ENCODE measurements at places on chromosomes 11 and 22.

- DNase-seq: no peak
Measured at GRCh38 chr11:95563173-95563572, 226.4 kb downstream of the FAM76B start.

DNA sequence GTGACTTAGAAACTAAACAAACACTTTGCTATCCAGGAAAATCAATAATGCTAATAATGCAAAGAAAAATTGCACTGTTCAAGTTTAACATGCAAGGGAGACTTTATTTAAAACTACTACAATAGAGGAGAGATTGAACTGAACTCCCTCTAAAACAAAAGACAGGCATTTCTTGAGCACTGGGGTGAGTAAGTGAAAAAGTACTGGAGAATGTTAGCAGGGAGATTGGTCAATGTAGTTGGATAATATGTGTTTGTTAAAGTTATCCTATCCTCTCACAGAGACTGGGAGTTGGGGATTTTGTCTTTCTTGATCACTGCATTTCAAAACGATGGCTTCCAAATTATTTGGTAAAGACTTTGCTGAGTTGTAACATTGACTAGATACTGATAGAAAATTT lies 77.6 kb downstream of the LUZP2 start:
- no peak for DNase-seq

GRCh38 chr11:44494785-44495184 lies 70.7 kb upstream of the CD82 start:
- DNase-seq: no peak

- DNase-seq: no peak
Measured at GRCh38 chr22:31091106-31091975, 10.2 kb downstream of the SMTN start.

- no peak for DNase-seq
Measured at GRCh38 chr11:113736323-113736722, 30.2 kb upstream of the TMPRSS5 start.

- DNase-seq: no peak
Measured at GRCh38 chr11:122893131-122893530, 10.6 kb downstream of the JHY start.

GRCh38 chr11:116459185-116460045 lies 313.4 kb downstream of the BUD13 start:
- no peak for DNase-seq

DNA sequence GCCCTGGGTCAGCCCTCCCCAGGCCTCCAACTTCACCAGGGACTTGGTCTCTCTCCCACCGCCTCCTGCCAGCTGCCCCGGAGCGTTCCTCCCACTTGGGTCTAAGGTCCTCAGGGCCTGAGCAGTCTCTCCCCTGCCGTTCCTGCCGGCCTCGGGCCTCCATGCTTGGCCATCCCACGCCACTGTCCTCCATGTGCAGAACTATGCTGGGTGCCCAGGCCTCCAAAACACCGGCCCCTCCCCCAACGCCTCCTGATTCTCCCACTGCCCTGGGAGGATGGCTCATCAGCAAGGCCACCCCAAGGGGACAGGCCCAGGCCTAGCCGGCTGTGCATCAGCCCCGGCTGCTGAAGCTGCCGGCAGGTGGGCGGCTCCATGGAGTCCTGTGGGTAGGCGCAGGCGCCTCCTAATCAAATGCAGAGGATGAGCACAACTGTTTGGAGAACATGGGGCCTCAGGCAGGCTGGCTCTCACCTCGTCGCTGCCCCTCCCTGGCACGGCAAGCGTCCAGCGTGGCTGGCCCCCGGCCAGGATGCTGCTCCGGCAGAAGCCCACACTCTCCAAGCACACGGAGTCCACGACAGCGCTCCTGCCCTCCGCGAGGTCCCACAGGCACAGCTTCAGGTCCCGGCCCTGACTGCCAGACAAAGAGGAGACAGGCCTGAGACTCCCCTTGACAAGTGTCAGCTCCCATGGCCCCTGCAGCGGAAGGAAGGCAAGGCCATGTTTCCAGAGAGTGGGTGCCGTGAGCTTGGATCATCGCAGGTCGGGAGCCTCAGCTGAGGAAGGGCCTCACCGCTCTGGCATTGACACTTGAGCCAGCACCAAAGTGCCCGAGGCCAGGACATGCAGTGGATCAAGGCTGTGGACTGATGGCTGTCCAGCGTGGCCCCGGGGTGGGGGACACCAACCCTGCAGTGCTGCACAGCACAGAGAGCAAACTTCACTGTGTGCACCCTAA lies 42.6 kb downstream of the GNB1L start:
- no peak for DNase-seq

- no peak for DNase-seq
Measured at GRCh38 chr11:115430345-115430744, 73.9 kb downstream of the CADM1 start.

DNA sequence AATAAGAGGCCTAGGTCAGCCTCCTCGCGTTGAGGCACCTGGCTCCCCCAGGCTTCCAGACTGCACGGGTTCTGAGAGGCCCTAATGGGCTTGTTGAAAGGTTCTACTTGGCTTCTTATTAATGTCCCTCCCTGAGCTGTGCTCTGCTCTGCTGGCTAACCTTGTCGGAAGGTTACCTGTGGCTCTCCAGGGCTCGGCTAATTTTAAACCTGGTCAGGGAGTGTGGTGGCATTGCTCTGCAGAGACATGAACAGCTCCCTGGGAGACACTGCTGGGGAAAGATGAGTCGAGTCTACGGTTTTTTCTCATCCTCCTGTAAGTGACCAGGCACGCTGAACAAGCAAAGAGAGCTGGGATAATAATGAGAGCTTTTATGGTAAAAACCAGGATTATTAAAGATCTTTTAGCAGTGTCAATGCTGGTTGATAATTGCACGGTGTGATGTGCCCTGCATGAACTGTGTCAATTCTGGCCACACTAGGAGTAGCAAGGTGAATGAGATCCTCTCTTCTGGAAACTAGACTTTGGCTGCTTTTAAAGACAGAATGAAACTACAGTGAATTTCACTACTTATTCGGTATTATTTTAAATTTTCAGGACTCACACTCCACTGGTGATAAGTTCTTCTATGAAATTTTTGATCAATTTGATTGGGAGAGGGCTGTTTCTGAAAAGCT lies 70.7 kb downstream of the TEAD1 start:
- DNase-seq: no peak

- DNase-seq: no peak
Measured at GRCh38 chr22:36933629-36934417, 20.4 kb downstream of the CSF2RB start.

- DNase-seq: no peak
Measured at GRCh38 chr22:48702573-48703264, 1125.0 kb downstream of the BRD1 start.

DNA sequence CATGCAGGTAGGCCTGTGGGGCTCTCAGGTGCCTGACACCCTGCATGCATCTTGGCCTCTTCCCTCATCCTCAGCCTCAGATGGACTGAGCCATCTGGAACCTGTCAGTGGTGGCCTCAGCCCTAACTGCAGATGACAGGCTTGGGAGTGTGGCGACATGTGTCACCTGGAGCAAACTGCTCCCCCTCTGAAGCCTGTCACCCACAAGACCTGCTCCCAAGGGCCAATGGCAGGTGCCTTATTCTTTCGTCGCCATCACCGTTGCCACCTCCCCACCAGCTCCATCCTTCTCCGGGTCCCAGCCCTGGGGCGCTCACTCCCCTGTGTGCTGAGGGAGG lies 3.6 kb upstream of the SEPTIN5 start:
- DNase-seq: no peak

DNA sequence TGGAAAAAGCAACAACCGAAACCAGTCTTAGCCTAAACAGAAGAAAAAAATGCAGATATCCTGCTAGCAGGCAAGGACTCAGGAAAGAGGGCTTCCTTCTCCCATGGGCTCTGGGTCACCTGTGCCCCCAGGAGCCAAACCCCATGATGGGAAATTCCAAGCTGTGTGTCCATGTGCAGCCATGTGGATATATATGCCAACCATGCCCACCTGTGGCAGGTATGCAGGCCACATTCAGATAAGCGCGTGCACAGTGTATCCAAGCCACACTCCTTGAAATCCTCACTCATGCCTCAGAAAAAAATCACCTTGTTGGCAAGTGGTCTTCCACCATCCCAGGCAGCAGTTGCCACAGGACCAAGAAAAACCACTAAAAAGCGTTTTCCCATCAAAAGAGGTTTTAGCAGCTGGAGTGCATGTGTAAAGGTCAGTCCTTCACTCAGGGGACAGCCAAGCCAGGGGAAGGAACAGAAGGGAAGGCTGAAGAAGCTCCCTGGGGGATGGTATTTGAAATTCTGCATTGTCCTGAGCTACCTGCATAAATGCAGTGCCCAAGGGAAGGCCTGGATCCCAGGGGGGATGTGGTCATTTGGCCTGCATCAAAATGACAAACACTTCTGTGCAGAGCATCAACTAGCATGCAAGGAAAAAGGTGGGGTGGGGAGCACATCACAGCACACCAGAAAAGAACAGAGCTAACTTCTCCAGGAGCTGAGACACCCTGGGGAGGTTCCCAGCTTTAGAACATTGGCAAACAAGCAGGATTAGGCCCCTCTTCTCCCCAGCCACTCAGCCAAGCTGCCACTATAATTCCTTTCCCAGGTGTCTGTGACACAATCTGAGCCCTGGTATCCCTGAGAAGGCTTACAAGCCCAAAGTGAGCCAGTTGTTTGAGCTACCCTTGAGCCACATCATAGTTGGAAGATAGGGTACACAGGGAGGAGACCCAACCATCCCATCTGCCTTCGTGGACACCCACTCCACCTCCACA lies 76.2 kb downstream of the GALNT18 start:
- no peak for DNase-seq

DNA sequence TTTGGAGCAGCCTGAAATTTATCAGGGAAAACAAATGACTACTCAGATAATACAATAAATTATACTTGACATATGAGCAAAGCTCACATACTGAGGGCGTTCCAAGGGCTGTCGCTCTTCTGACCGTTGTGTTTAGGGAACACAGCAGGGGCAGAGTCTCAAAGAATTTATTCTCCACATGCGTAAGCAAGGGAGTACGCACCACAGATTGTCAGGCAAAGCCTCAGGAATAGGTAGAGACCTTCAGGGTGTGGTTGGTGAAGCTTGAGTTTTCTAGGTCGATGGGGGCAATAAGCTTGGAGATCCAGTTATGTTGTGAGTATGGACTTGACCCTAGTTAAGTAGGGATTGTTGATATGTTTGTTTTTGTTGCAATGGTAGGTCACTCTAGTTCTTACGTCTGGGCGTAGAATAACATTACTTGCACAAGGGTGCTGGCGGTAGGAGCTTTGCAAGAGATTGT lies 830 bp downstream of the ACAT1 start:
- DNase-seq: no peak

DNA sequence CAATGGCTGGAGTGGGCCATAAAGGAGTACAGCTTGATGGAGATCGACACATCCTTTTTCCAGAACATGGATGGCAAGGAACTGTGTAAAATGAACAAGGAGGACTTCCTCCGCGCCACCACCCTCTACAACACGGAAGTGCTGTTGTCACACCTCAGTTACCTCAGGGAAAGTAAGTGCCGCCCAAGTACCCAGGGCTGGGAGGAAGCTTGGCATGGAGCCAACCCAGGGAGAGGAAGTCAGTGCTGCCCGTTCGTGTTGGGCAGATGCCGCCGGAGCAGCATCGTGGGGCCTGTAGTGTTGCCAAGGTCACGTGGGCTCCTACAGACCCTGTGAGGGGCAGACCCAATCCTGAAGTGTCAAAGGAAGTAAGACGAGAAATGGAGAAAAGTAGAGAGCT lies 78.9 kb downstream of the FLI1 start:
- peak; percentile 32 for DNase-seq

GRCh38 chr11:64118876-64119665 lies 46.8 kb downstream of the MACROD1 start:
- no peak for DNase-seq

- DNase-seq: peak; percentile 64
Measured at GRCh38 chr11:128342511-128343134, 244.7 kb downstream of the ETS1 start.

DNA sequence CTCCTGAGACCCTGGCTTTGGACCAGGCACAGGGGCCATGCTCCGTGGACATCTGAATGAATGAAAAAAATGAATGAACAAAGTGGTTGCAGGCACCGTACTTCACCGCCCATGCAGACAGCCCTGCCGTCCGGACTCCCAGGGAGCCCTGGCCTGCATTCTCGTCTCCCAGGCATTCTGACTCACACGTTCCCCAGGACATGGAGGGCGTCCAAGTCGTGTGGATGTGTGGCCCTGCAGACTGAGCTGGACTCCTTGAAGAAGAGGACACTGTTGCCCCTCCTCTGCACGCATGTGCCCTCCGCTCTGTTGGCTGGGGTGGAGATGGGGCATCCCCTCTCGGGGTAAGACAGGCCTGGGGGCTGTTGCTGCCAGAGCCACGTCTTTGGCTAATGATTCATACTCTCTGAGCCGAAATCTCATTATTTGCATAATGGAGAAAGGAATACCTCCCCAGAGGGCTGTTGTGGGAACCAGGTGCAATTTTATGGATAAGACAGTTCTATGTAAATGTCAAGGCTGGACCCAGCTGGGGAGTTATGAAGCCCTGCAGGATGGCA lies 49.7 kb downstream of the RTL6 start:
- DNase-seq: no peak

DNA sequence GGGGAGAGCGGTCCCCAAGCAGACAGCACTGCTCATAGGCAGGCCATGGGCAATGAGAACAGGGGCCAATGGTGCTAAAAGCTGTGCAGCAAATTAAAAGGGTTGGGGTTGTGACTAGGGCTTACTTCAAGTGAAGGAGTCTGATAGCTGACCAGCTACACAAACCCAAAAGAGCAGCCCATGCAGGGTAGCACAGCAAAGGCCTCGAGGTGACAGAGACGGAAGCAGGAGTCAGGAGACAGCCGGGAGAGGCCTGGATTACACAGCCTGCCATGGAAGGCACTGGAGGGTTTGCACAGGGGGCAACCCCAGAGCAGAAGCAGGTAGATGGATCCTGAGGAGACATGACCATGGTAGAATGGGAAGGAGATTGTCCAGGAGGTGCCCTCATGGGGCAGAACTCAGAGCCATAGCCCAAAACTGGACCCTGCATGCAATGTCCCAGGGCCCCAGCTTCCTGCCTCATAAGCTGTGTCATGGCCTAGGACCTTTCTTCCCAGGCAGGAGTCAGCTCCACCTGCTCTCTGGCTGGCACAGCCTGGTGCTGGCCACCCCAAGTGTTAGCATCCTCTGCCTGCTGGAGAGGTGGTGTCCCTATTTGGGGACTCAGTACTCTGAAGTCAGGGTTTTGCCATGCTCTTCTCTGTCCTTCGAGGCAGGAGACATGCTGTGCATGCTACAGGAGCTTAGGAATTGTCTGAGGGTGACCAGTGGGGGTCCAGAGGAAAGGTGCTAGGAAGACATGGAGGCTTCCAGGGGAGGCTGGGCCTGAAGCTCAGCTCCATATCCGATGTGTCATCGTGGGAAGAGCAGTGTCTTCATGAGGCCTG lies 33.3 kb downstream of the RSPH14 start:
- no peak for DNase-seq

GRCh38 chr11:128585498-128586238 lies 1.7 kb downstream of the ETS1 start:
- DNase-seq: no peak

GRCh38 chr11:101336155-101336554 lies 206.5 kb upstream of the PGR start:
- DNase-seq: no peak

DNA sequence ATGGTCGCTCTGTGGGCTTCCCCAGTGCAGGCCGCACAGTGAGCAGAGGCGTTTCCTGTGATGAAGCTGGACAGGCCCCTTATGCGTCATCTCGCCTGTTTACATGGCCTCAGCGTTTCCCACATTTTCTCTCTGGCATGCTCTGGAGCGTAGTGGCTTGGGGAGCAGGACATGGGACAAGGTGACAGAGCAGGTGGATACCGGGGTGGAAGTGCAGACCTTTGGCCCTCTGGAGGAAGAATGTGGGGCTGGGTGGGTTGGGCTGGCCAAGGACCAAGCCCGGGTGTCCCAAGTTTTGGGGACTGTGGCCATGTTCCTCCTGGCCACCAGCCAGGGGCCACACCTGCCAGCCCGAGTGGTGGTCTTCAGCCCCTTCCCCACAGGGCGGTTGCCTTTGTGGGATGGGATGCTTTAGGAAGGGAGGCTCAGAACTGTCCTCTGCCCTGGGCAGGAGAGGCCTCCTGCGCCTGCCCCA lies 446.6 kb downstream of the TBC1D22A start:
- DNase-seq: no peak

Measured in activated naive CD4-positive, alpha-beta T cell treated with anti-CD3 and anti-CD28 coated beads, Interleukin-2, amount 50 U/mL, for 16 hours (primary cell).